CD4-positive, alpha-beta T cell treated with Interleukin-4 for 4 hours (primary cell): ENCODE measurements at places on chromosomes 7 and 10.

DNA sequence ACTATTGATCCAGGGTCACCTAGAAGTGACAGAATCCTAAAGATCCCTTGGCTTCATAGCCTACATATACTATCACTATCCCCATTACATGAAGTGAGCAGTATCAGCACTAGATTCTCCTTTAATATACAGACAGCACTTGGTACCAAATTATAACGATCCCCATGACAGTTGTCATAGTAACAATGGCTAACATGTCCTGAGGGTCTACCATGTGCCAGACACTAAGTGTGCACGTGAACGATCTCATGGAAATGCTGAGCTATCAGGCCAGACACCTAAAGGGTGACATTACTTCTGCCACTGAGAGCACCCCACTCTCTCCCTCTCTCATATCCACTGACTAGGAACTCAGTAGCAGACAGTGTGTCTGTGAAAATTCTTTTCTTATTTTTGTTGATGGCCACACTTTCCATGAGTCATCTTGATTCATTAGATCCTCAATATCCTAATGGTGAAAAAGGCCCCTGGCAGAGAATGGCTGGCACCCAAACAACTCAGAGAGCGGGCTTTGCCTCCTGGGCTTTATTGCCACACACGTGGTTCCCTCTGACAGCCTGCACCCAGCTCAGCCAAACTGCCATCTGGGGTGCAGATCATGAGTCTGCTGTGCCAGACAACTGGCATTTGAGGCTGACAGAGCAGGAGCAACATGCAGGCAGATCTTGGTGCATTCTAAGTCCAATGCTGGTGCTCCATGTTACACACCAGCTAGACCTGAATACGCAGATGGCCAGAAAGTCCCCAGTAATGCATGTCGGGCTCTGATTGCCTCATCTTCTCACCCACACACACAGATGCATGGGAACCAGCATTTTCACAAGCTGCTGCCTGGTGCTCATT lies 176.3 kb downstream of the DGKI start:
- DNase-seq: no peak

- no peak for DNase-seq
Observed at GRCh38 chr7:17690030-17690429, 250.3 kb downstream of the SNX13 start.

- no peak for DNase-seq
Observed at GRCh38 chr7:99314504-99314903, 11.2 kb upstream of the ARPC1A start.

DNA sequence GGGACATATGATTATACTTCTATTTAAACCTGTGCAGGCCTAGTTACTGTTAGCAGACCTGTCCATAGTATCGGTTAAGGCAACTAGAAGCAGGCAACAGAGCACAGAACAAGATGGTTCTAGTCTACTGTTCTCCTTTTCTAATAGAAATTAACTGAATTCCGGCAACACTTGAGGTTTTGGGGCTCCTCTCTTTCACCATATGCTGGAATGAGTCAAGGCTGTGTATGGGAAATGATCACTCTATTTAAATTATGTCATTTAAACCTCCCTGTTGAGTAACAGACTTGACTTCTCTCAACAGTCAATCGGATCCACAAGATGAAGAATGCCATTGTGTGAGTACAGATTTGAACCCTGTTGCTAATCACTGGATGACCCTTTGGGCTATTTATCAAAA lies 6.2 kb upstream of the OTUD1 start:
- DNase-seq: no peak

- no peak for DNase-seq
Observed at GRCh38 chr7:105088456-105088855, 74.5 kb downstream of the KMT2E start.

DNA sequence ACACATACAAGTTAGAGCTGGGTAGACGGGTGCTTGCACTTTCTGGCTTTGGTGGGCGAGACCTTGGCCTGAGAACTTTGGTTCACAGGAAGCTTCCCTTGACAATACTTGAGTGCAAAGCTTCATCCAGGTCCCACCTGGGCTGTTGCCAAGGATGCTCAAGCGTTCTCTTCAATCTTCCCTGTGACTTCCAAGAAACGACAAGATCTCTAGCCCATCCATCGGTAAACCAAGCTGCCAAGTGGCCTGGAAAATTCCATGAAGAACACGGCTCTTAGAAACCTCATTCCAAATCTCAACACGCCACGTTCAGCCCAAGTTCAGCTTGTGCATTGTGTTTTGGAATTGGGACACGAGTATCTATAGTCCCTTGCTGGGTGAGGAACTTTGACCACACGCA lies 84.7 kb downstream of the CHST15 start:
- no peak for DNase-seq

- no peak for DNase-seq
Observed at GRCh38 chr10:22657566-22658225, 56.7 kb downstream of the PIP4K2A start.

- no peak for DNase-seq
Observed at GRCh38 chr7:34452363-34452762, 205.7 kb upstream of the NPSR1 start.
